ENCODE measurements at places on chromosomes 6 and 20. TPM values are rescaled to one million over a fixed set of nuclear protein-coding genes. Genes with fewer than 3 reads are reported as not detected.

Gene ARMH2
- total RNA-seq = not detected

Gene TRIM10
- total RNA-seq = 0.05 TPM

Gene SNPH
- total RNA-seq = 9.9 TPM

Gene MAPK13
- 0.87 TPM for total RNA-seq

Gene DDO
- total RNA-seq = not detected

Gene CUL9
- total RNA-seq = 53.6 TPM

Gene TGM3
- total RNA-seq = 0.17 TPM

Gene VWA7
- 0.54 TPM for total RNA-seq

Gene VGLL2
- total RNA-seq = not detected

Gene HUS1B
- 1.5 TPM for total RNA-seq

Gene RBPJL
- not detected for total RNA-seq

Gene CDKN1A
- total RNA-seq = 121 TPM

Data from motor neuron (in vitro differentiated cells).